ENCODE measurements at places on chromosomes 2 and 18.

GRCh38 chr2:233430081-233430480 is 75.8 kb downstream of the DGKD start:
- no peak for DNase-seq

GRCh38 chr18:69718912-69719547 is 228.6 kb downstream of the CD226 start:
- no peak for DNase-seq

DNA sequence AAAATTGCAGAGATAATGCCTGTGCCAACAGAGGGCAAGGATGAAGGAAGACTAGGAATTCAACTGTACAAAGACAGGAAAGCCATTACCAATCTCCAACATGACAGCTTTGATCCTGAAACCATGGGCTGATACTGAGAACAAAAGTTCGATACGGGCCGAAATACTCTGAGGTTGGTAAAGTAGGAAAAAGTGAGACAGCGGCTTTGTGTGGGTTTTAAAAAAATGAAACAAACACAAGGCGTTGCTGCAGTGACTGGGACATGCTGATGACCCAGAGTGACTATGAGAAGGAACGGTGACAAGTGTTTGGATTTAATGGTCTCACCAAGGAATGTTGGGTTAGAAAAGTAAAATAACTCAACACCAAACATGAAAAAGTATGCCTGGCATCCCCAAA is 24.2 kb upstream of the SDC1 start:
- no peak for DNase-seq

- DNase-seq = no peak
Measured at GRCh38 chr2:120780402-120780801, 44.7 kb downstream of the GLI2 start.

DNA sequence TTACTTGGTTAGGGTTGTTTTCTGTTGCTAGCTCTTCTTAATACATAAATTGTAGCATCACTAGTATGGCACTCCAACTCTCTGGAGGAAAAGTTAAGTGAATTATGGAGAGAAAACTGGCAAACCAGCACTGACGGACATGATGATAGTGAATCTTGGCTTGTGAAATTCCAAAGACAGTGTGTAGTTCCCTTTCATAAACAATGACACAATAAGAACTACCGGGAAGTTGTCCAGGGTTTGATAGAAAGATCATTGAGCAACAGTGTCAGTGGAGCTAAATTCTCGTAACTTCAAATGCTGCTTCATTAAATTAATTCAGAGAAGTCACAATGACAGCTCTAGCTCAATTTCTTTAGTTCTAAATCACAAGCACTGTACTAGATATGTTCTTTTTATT is 66.5 kb downstream of the RIT2 start:
- no peak for DNase-seq

GRCh38 chr18:34626404-34627136 is 83.5 kb upstream of the DTNA start:
- no peak for DNase-seq

GRCh38 chr2:12169721-12170120 is 423.3 kb downstream of the LPIN1 start:
- DNase-seq = peak; percentile 100

- no peak for DNase-seq
Measured at GRCh38 chr18:57077786-57078552, 68.9 kb upstream of the BOD1L2 start.

GRCh38 chr2:105428387-105429018 is 29.7 kb upstream of the FHL2 start:
- DNase-seq = no peak
